ENCODE measurements at places on chromosomes 3 and 15.

- no peak for DNase-seq
Measured at GRCh38 chr3:23376516-23377248, 173.6 kb downstream of the UBE2E2 start.

DNA sequence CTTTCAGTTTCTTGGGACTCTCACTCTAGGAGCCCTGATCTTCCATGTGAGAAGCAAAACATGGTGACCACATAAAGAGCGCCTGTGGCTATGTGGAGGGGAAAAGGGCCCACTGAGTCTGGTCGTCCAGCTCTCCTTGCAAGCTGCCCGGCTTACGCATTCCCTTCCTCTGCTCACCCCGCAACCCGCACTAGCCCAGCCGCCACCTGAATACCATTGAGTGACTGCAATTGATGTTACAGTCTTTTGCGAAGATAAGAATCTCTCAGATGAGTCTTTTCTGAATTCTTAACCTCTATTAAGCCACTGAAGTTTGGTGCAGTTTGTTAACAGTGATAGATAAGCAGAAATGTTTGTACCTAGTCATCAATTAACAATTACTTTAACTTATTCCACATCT is 589.0 kb upstream of the DPPA4 start:
- no peak for DNase-seq

- no peak for DNase-seq
Measured at GRCh38 chr15:48581219-48581618, 64.3 kb downstream of the FBN1 start.

DNA sequence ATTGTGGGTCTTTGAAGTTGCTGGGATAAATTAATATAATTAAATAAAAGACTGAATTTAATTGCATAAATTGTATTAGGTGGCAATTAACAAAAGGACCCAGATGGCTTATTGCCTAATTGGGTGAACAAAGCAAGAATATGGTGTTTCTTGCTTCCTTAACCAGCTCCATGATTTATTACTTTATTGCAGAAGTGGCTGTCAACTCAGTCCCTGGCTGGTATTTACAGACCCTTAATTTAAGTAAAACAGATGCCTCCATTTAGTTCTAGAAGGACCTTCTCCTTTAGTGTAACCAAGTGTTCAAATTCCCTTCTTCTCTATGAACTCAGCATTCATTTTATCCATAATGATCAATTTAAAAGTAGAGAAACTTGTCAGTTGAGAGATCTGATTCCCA is 35.1 kb downstream of the DPH3 start:
- DNase-seq: no peak

DNA sequence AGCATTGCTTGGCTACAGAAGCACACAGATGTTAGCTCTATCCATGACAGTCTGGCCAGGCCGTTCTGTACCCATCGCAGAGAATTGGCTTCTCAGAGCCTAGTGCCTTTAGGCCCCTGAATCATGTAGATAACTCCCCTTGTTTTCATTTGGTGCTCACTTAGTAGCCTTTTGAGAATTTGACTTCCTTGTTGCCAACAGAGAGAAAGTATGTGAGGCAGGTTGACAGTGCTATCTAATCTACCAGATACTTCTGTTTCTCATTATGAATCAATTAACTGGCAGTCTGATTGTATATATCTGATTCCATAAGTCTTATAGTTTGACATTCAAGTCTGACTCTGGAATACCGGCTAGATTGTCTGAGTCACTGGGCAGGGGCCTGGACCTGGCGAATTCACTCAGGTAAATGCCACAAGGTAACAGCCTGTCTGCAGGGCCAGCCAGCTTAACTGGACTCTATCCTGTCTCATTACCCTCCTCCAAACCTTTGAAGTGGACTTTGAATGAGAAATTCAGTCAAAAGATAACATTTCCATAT is 160.2 kb downstream of the GHSR start:
- DNase-seq: no peak

DNA sequence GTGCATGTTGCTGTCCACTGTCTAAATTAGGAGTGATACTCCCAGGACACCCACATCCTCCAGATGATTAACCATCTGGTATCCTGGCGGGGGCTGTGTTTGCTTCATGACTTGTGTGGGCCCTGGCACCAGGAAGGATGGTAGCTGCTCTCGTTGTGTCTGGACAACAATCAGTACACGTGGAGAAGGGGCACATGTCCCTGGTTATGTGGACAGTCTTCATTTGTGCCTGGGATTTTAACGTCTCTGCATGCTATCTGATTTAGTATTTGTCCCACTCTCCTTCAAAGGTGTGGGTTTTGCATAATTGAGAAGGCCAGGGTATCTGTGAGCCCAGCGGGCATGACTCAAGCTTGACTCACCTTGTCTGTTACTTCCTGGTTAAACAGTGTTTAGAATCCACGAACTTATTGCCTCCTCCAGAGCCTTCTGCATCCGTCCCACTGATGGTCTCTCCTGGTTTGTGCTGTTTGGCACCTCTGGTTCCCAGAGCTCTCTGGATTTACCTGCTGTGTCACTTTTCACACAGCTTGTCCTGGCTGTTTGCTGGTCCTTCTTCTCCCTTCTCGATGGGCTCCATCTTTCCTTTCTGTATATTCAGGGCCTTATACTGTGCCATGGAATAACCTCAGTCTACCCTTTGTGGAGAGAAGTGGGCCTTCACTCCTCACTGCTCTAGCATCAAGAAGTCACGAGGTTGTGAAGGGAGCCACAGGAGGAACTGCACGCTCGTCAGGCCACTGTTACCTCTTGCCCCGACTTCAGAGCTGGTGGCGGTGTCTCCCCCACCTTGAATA is 32.5 kb downstream of the ARNT2 start:
- DNase-seq: no peak

- DNase-seq: no peak
Measured at GRCh38 chr3:157157836-157158235, 2.1 kb downstream of the CCNL1 start.

GRCh38 chr15:43251871-43252250 is 14.9 kb downstream of the TGM5 start:
- no peak for DNase-seq

DNA sequence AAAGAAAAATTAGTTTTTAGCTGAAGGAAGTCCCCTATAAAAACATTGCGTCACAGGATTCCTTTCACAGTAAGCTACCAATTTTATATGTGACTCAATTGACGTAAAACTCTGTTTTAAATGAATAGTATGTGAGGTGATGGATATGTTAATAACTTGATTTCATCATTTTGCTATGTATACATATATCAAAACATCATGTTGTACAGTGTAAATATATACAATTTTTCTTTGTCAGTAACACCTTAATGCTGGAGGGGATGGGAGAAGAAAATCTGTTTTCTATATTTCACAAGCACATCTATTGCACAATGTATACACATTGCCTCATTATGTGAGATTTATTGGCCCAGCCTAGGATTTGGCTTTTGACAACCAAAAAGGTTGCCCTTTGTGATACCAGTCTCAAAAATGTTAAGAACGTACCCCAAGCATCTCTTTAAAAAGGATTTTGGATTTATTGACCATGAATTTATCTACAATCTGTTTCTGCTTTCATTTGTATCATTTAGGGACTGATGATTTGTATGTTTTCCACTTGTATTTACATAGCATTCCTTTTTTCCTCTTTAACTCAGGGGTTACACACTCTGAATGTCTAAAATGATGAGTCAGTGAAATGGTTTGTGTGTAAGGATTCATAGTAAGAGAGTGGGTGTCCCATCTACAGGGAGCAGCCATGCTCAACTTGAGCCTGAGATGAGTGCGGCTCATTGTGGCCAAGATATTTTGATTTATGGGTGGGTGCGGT is 62.6 kb downstream of the CRTC3 start:
- DNase-seq: no peak

- peak; percentile 64 for DNase-seq
Measured at GRCh38 chr15:94164202-94164807, 67.1 kb upstream of the MCTP2 start.

GRCh38 chr15:89114990-89115389 is 26.7 kb downstream of the ABHD2 start:
- no peak for DNase-seq

DNA sequence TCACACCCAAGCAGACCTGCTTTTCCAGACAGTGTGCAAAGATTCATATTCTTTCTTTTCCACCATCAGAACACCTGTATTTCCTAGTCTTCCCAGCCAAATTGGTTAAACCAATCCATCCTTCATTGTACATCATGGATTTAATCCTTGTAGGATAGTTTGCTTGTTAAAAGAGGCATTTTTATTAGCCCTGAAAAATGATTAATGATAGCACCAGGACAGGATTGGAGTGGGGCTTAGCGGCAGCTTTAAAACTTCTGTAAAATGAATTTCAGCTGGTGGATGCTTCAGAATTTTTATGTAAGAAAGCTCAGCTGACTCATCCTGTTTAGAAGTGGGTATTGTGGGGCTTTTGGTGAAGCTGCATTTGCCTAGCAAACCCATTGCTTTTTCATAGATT is 36.1 kb upstream of the ARHGEF26 start:
- DNase-seq: no peak

- no peak for DNase-seq
Measured at GRCh38 chr3:195440379-195440778, 2.4 kb downstream of the ACAP2 start.

GRCh38 chr3:71601811-71602210 is 18.3 kb upstream of the FOXP1 start:
- DNase-seq: no peak

DNA sequence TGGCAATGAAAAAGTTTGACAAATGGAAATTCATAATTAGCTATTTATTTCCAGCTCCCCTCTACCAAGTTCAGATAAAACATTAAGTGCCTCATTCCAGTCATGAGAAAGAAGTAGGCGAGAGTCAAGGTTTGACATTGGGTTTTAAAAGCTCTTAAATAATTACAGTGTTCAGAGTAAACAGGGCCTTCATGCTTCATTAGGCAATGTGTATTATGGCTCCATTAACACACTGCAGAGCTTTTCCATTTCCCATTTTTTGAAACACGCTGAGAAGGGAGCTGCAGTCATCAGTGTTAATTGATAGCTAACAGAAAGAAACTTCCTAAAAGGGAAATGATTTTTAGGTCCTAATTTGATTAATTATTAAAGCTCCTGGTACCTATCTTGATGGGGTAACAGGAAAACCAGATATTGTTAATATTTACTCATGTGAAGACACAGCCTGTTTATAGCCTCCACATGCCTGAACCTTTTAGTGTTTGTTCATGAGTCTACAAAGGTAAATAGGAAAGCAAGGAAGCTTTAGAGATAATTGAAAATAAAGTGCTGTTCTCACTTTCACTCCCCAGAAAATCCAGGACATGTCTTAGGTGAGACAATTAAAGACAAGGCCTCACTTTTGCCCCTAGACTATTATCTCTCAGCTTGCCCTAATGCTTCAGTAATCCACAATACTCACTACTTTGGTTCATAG is 28.7 kb downstream of the SST start:
- no peak for DNase-seq

GRCh38 chr3:139303216-139303615 is 40.6 kb upstream of the MRPS22 start:
- no peak for DNase-seq

GRCh38 chr15:94535298-94536048 is 304.1 kb downstream of the MCTP2 start:
- DNase-seq: no peak

- no peak for DNase-seq
Measured at GRCh38 chr3:76362643-76363042, 577.3 kb upstream of the ZNF717 start.

GRCh38 chr3:88410259-88410658 is 260.5 kb downstream of the C3orf38 start:
- peak; percentile 5 for DNase-seq

GRCh38 chr15:52012210-52012609 is 6.8 kb upstream of the MAPK6 start:
- DNase-seq: no peak

DNA sequence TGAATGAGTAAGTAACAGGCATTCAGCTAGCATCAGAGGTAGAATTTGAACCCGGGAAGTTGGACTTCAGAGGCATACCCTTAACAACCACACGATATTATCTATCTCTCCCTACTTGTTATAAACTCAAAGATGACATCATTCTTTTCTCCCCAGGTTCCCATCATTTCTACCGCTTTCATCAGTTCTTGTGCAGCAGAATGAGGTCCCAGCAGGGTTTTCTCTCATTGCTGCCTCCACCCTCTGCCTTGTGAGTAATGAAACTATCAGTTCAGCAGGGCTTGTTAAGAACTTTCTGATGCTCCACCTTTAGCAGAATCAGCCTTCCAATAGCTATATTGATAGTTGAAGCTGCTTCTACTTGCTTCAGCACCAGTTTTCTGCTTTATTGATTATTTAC is 487.5 kb upstream of the KCNMB2 start:
- no peak for DNase-seq

DNA sequence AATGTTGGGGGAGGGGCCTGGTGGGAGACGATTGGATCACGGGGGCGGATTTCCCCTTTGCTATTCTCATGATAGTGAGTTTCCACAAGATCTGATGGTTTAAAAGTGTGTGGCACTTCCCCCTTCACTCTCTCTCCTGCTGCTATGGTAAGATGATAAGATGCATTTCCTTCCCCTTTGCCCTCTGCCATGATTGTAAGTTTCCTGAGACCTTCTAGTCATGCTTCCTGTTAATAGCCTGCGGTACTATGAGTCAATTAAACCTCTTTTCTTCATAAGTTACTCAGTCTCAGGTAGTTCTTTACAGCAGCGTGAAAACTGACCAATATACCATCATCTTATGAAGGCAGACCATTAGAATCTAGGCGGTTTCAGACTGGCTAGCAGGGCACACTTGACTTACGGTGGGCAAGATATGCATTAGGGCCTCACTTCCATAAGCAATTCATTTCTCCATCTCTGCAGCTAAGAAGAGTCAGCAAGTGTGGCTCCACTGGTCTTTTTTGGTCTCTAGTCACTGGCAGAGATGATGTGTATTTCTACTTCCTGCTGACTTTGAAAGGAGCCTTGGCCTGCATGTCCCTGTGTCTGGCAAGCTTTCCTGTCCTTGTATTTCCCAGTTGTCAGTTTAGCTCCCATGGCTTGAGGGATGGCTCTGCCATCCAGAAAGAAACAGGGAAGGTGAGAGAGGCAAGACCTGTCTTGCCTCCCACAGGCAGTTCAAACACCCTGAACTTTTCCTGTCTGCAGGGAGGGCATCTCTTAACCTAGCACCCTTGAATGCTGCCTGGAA is 109.0 kb upstream of the ADAMTS9 start:
- no peak for DNase-seq

DNA sequence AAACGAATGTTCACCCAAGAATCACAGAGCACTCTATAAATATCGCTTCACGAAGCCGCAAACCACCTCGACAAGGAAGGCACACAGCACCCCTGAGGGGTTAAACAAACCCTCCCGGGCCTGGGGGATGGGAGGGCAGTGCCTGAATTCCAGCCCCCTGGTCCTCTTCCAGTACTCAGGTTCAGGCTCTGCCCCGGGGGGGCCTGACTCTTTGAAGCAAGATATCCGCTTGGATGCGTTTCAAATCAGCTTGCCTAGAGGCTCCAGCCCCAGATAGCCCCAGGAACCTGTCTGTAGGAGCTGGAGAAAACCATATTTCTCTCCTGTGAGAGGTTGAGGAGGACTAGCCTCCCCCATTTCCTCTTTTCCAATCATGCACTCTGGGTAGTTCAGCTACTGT is 194.7 kb downstream of the WNT5A start:
- DNase-seq: no peak

- DNase-seq: no peak
Measured at GRCh38 chr3:49498648-49499047, 28.6 kb downstream of the DAG1 start.

GRCh38 chr3:57727106-57727505 is 29.0 kb upstream of the SLMAP start:
- no peak for DNase-seq

GRCh38 chr3:187183210-187183862 is 13.9 kb upstream of the RTP1 start:
- DNase-seq: no peak

GRCh38 chr15:71559098-71559497 is 251.3 kb upstream of the NR2E3 start:
- DNase-seq: no peak

Data from CD4-positive, alpha-beta T cell treated with Interleukin-15 for 4 hours (primary cell).